ENCODE measurements at places on chromosomes 3 and 15. TPM values are rescaled to one million over a fixed set of nuclear protein-coding genes. Genes with fewer than 3 reads are reported as not detected.

Gene AP3B2
- 1.6 TPM for total RNA-seq

Gene ZNF860
- 1.9 TPM for total RNA-seq

Gene PP2D1
- not detected for total RNA-seq

Gene TM6SF1
- 13.0 TPM for total RNA-seq

Gene ATP13A5
- 1.4 TPM for total RNA-seq

Gene PSTPIP1
- 9.1 TPM for total RNA-seq

Gene EFHB
- total RNA-seq: not detected

Gene PLCB2
- 86.4 TPM for total RNA-seq

Gene CISH
- 55.2 TPM for total RNA-seq

Gene RARB
- 4.1 TPM for total RNA-seq

GRCh38 chr15:41965441-41966413, 6.6 kb downstream of the EHD4 start:
- no peak for DNase-seq

GRCh38 chr3:50620420-50620819, 3.5 kb downstream of the MAPKAPK3 start:
- DNase-seq: no peak

- DNase-seq: no peak
Observed at GRCh38 chr15:65957451-65957850, 88.2 kb downstream of the RAB11A start.

DNA sequence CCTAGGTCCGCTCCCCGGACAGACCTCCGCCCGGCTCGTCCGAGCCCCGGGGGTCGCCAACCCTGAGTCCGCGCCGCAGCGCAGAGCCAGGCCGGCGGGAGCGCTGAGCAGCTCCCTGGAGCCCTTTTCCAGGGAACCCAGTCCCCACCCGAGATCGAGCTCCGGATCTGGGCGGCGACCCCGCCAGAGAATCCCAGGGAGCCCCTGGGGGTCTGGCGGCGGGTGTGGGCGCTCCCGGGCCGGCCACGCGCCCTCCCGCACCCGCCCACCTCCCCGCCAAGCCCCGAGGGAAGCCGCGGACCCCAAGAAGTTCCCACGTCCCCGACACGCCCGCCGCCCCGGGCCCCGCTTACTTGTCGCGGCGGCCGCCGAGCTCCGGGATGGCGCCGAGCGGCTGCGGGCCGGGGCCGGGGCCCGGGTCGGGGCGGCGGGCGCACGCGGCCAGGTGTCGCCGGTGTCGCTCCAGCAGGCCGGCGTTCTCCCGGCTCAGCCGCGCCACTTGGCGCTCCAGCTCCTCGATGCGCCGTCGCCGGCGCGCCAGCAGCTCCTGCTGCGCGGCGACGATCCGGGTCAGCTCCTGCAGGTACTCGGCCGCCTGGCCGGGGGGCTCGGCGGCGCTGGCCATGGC, 137.7 kb downstream of the NUP210 start:
- no peak for DNase-seq

DNA sequence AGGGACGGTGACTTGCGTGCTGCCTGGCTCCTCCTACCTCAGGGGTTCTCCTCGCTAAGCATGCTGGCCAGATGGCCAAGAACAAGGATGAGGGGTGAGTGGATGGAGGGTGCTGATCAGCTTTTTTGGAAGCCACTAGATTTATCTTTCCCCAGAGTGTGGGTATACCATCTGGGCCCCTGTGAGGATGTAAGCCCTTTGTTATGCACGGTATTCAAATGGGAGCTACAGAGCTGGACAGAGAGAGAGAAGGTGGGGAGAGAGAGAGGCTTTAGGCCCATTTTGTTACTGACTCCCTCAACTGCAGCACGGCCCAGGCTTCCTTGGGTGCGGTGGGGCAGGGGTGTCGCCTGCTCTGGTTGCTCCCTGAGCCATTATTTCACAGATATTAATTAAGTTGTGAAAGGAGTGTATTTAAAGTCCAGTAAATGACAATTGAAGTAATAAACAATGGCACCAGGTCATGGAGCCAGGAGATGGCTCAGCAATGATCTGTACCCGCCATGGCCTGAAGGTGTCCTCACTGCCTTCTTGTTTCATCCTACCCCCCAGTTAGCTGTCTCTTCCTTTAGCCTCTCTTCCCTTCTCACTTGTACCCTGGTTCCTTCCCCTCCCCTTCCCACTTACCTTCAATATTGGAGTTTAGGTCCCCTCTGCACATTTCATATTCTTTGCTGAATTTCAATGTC, 158.0 kb downstream of the CLSTN2 start:
- no peak for DNase-seq

DNA sequence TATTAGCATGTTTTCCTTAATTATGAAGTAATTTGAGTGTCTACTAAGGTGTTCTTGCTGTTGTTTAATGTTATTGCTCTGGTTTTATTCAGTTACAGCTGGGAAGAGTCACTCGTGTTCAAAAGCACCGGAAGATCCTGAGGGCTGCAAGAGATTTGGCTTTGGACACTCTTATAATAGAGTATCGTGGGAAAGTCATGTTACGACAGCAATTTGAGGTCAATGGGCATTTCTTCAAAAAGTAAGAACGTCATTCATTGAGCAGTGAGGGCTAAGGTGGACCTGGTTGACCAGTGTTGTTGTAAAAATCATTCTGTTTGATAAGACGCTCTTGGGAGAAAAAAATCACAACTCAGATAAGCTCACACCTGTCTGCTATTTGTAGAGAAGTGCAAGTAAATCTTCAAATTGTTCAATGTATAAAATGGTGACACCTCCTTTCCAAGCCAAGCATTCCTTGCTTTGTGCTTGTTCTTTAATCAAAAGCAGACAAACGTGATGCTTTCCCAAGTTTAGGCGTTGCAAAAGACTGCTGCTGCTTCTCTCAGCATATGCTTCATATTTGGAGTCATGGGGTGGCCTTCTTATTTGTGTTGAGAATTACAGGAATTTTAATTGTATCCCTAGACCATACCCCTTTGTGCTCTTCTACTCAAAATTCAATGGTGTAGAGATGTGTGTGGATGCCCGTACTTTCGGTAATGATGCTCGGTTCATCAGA, 44.2 kb downstream of the SETD5 start:
- DNase-seq: no peak

DNA sequence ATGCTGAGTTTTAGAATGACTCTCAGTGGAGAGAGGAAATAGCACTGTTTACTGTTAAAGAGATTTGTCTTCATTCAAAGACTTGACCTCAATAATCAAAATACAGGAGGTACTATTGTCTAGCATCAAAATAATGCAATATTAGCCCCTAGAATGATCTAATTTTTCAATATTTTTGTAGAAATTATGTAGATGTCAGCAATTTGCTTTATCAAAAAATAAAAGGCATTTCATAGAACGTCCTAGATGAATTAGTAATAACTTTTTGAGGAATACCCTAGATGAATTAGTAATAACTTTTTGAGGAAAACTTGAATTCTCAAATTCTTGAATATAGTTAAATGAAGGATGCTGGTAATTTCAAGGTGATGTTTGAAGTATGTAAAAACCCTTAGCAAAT, 1252.1 kb upstream of the CADM2 start:
- DNase-seq: no peak

DNA sequence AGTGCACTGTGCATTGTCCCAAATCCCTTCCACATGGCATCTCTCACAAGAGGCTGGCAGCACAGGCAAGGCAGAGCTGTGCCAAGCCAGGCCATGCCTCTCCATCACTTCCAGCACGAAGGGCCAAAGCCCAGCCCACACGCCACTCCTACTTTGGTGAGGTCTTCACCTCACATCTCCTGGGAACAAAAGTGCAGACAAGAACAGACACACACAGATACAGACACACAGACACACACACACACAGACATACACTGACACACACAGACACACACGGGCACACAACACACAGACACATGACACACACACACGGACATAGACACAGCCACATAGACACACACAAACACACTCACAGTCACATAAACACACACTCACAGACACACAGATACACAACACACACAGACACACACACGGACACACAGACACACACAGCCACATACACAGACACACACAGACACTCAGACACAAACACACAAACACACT, 233.3 kb downstream of the UACA start:
- no peak for DNase-seq

DNA sequence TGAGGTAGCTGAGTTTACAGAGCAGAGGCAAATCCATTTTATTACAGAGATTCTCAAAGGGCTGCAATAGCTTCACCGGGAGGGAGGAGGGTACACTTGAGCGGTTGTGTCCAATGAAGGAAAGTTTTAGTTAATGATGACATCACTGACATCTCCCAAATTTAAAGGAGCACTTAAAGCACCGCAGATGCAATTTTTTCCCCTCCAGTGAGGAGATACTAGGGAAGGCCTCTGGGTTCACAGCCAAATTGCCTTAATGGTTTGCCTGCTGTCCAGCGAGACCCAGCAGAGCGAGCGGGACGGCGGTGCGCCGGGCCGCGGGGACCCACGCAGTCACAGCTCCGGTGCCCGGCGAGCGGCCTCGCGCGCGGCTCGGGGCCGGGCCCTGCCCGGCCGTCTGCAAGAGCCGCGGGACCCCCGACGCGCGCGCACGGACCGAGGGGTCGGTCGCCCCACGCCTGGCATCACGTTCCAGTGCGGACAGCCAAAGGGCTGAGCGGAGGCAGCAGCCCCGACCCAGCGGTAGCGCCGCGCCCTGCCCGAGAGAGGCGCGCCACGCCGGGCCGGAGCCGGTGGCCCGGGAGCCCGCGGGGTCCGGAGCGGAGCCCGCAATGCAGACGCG, 160.5 kb upstream of the CHRNA7 start:
- DNase-seq: no peak

- DNase-seq: no peak
Observed at GRCh38 chr3:52286777-52287110, 884 bp upstream of the GLYCTK start.

DNA sequence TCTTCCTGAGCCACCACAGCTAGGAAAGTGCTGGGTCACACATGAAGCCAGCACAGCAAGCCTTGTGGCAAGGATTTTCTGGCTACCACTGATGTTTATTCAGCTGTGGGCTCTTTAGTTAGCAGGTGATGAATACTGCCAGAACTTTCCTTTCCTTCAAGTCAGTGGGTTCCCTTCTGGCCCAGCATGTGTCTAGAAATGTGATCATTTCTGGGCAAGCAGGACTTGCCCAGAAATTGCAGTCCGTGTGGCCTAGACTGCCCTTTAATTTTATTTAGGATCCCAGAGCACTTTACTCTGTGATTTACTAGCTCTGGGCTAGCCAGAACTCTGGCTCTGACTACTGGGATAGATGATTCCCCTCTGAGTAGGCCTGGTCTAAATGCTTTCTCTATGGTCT, 397.5 kb downstream of the ZIC4 start:
- DNase-seq: no peak

GRCh38 chr15:49383266-49383665, 39.8 kb upstream of the FGF7 start:
- DNase-seq: no peak

- no peak for DNase-seq
Observed at GRCh38 chr15:99416191-99417188, 149.3 kb upstream of the MEF2A start.

DNA sequence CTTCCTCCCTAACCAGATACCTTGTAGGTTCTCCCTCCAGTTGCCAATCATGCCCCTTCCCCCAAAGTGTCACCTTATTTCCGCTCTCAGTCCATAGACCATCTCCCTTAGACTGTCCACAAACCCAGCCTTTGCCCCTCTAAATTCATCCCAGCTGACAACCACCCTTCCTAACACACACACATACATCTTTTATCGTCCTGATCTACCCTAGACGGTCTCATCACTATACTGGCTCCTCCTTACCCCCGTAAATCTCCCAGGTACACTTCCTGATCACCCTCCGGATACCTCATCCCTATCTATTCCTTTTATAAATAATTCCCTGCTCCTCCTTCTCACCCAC, 828 bp downstream of the THOC7 start:
- no peak for DNase-seq

- DNase-seq: peak; percentile 31
Observed at GRCh38 chr3:197029511-197030167, at the start of gene MELTF. TSS of gene MELTF (minus strand) at chr3:197029817. CDS start at chr3:197029702, 115 bp downstream.

DNA sequence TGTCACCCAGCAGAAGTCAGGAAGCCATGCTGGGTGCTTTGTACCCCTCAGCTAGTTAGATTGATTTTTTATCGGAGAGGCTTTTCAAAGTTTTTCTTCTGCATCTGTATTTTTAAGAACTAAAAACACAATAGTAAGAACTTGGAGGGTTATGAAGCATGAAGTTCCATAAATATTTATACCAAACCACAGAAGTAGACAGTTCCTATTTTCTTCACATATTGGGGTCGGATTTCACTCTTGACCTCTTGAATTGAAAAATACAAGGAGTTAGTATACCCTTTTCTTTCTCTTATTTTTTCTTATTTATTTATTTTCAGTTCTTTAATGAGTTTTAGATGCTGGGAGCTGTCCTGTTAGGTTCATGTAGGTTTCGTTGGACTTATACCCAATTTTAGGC, 35.1 kb downstream of the SLC25A26 start:
- DNase-seq: no peak

GRCh38 chr3:117380631-117381030, 671.1 kb downstream of the TUSC7 start:
- DNase-seq: no peak

GRCh38 chr3:44914936-44915335, 40.5 kb downstream of the TGM4 start:
- no peak for DNase-seq

DNA sequence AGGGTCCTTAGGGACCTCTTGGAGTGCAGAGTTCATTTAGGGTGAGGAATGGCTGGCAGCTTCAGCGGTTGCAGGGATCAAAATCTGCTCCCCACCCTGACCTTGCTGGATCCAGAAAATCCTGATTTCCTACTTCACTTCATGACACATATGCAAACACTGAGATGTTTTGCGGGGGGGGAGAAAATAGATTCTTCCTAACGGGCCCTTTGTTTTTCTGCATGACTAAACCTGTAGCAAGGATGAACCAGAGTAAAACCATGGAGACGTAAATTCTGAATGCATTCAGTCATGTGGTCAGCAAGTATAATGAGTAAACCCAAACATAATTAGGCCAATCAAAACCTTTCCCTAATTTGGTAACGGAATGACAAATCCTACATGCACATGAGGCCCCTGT, 20.0 kb upstream of the RBP1 start:
- no peak for DNase-seq

GRCh38 chr15:60076582-60077276, 72.6 kb downstream of the FOXB1 start:
- no peak for DNase-seq

DNA sequence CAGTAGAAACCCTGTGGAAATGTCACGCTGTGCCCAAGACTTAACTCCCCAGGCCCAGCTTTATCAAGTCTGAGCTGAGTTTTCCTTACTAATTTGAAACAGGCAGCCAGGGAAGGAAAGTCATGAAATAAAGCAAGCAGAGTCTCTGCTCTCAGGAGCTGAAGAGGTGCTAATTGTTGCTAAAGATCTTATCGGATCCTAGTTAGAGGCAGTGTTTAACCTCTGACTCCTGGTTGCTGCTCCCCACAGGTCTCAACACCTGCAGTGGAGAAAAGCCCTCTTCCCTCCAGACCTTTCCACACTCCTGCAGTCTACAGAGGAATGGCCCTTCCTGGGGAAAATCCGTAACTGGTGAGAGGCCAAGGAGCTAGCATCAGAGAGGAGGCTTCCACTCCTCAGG, 628.2 kb downstream of the NTRK3 start:
- no peak for DNase-seq

DNA sequence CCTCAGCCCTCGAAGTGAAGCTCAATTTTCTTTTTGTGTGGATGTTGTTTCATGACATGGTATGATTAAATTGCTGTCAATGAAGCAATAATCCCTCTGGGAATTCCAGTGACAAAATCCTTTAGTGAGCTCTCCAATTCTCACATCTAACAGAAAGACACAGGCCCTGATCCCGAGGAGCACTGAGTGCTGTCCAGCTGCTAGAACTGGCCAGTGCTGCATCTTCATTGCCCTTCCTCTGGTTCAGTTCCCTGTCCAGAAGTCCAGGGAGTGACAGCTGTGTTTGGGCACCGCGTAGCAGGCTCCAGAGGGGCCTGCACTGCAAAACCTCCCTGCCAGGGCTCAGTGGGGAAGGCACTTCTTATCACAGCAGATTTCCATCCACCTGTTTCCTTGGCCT, 516.8 kb upstream of the ATP11B start:
- no peak for DNase-seq
